ENCODE measurements at places on chromosomes 13 and 19. TPM values are rescaled to one million over a fixed set of nuclear protein-coding genes. Genes with fewer than 3 reads are reported as not detected.

RINL gene
- 5.6 TPM for total RNA-seq

GRCh38 chr13:61453121-61453520 is 37.5 kb upstream of the PCDH20 start:
- no peak for DNase-seq

- peak; percentile 23 for DNase-seq
Observed at GRCh38 chr19:3506384-3507340, 551 bp downstream of the FZR1 start.

DNA sequence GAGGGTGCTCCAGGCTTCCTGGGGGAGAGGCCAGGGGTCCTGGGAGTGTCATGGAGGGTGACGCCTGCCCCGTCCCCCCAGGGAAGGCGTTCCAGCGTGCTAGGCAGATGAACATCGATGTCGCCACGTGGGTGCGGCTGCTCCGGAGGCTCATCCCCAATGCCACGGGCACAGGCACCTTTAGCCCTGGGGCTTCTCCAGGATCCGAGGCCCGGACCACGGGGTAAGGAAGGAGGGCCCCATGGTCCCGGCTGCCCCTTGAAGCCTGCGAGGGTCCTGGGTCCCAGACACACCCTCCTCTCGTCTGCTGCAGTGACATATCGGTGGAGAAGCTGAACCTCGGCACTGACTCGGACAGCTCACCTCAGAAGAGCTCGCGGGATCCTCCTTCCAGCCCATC is 11.4 kb downstream of the PTGER1 start:
- no peak for DNase-seq
